ENCODE measurements at places on chromosomes 5 and 9.

DNA sequence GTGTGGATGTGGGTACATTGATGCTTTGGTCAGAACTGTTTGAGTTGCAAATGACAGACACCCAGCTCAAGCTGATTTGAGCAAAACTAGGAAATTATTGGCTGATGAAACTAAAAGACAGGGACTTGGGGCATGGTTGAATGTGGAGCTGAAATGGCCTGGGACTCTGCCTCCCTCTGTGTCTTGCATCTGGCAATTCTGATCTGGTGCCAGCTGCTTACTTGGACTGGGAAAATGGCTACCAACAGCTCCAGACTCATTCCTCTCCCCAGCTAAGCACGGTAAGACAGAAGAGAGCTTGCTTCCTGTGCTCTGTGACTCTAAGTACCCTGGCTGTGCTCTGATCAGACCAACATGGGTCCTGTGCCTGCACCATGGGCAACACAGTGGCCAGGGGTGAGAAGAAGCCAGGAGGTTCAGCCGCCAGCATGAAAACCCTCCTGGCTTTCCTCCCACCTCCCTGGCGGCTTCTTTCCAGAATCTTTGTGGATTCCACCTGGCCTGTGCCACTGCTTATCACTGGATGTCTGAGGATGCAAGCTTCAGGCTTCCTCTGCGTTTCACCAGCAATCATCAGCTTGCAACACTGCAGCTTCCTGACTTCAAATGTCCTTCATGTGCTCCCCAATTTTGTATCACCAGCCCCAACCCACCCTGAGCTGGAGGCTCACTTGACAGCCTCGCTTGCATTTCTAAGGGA, 44.1 kb downstream of the C5orf15 start:
- DNase-seq, result no peak

DNA sequence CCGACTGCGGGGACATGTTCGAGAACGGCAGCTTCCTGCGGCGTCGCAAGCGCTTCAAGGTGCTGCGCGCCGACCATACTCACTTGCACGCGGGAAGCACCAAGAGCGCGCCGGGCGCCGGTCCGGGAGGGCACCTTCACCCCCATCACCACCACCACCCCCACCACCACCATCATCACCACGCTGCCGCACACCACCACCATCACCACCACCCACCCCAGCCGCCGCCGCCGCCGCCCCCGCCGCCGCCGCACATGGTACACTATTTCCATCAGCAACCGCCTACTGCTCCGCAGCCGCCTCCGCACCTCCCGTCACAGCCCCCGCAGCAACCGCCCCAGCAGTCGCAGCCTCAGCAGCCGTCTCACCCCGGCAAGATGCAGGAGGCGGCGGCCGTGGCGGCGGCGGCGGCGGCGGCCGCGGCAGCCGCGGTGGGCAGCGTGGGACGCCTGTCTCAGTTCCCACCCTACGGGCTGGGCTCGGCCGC, 514 bp downstream of the FOXB2 start:
- DNase-seq, result no peak

- DNase-seq, result no peak
These were observed 5.2 kb downstream of the ANKDD1B start for GRCh38 chr5:75616371-75616881.

DNA sequence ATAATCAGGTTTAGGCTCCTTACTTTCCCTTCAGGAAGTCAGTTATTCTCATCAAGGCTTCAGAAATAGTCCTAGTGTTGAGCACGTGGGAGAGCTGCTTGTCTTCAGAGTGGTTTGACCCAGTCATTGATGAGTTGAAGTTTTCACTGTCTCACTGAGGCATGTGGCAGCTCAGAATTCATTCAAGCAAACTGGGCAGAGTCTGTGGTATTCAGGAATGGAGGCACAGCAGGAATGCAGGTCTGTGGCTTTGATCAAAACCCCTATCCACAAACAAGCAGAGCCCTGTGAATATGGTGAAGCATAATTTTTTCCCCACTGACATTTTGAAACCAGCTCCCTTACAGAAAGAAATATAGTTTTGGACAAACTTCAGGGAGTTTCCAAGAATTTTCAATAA, 207.3 kb downstream of the CD180 start:
- no peak for DNase-seq

DNA sequence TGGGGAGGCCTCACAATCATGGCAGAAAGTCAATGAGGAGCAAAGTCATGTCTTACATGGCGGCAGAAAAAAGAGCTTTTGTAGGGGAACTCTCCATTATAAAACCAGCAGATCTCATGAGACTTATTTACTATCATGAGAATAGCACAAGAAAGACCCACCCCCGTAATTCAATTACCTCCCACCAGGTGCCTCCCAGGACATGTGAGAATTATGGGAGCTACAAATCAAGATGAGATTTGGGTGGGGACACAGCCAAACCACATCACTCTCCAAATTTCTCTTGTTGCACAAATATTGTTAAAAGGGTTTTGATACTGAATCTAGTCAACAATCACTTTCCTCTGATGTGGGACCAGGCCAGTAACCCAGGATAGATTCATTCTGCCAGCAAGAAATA, 1176.1 kb downstream of the CDH9 start:
- no peak for DNase-seq

- no peak for DNase-seq
These were observed at the start of gene TLR4 for GRCh38 chr9:117704024-117704575. Gene TLR4, plus strand, starts transcription at chr9:117704403. Its CDS starts 70 bp downstream, at chr9:117704473.

DNA sequence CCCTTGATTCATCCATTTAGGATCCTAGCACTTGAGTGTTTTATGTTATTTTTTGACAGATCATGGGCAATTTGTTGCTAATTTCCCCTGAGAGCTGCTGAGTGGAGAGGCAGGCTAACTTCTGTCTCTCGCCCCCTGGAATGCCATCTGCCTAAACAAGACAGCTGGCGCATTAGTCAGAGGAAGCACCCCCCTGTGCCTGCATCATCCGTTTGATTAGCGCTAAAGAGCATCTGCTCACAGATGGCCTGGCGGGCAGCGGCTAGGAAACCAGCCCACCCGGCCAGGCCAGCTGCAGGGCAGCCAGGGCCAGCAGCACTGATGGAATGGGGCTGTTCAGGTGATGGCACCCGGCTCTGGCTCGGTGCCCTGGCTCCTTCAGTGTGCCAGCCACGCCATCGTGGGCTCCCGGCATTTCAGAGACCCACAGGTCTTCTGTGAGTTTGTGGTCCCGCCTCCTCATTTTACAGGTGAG, 22.9 kb upstream of the ASS1 start:
- DNase-seq, result no peak

- no peak for DNase-seq
These were observed 247.2 kb downstream of the CDH10 start for GRCh38 chr5:24397601-24398000.

DNA sequence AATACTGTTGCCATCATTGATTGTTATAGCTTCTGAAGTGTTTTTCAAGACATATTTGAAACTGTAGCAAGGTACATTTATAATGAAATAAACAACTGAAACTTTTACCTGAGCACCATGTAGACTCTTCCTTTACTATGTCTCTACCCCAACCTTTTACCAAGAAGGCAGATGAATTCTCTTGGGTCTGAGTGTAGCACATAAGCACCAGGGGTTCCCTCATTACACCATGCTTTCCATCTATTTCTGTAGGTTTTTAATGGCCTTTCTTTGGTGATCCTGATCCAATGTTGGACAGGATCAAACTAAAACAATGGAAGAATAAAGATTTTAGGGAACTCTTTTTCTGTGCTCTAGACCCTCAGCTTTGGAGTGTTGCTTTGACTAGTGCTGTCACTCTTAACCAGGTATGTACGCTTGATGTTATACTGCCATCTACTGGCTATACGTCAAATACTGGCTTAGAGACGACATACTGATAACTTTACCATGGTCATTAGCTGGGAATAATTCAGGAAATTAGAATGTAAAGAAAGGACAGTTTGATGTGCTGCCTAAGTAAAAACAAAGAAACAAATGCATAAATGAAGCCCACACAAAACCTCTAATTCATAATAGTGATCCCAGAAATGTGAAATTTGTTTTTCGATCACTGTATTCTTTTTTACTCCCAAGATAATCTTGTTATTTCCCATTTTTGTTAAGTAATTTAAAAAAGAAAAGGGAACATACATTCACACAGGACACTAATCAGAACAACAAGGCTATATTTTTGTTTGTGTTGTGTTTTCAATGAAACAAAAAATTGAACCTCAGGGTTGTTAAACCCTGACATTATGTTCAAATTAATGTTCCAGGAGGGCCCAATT, 30.7 kb downstream of the IFNW1 start:
- DNase-seq, result no peak

- DNase-seq, result no peak
These were observed 218.3 kb downstream of the ADAMTSL1 start for GRCh38 chr9:18692268-18692667.

DNA sequence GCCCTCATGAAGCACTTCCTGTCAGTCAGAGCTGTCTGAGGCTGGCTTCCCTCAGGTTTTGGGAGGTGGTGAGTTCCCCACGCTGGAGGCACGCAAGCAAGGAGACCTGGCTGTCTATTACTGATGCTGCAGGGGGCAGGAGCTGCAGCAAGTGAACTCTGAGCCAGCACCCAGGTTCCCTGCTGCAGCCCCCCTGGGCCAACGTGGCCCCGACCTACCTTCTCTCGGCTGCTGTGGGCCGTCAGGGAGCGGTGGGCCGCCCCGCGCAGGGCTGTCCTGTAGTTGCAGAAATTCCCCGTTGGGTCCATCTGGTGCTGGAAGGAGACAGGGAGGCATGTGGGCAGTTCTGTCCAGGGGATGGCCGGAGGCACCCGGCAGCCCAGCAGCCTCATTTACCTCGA, 46.8 kb upstream of the RNF130 start:
- DNase-seq, result peak; percentile 50

GRCh38 chr5:171957591-171958251, 48.7 kb downstream of the FBXW11 start:
- peak; percentile 66 for DNase-seq

DNA sequence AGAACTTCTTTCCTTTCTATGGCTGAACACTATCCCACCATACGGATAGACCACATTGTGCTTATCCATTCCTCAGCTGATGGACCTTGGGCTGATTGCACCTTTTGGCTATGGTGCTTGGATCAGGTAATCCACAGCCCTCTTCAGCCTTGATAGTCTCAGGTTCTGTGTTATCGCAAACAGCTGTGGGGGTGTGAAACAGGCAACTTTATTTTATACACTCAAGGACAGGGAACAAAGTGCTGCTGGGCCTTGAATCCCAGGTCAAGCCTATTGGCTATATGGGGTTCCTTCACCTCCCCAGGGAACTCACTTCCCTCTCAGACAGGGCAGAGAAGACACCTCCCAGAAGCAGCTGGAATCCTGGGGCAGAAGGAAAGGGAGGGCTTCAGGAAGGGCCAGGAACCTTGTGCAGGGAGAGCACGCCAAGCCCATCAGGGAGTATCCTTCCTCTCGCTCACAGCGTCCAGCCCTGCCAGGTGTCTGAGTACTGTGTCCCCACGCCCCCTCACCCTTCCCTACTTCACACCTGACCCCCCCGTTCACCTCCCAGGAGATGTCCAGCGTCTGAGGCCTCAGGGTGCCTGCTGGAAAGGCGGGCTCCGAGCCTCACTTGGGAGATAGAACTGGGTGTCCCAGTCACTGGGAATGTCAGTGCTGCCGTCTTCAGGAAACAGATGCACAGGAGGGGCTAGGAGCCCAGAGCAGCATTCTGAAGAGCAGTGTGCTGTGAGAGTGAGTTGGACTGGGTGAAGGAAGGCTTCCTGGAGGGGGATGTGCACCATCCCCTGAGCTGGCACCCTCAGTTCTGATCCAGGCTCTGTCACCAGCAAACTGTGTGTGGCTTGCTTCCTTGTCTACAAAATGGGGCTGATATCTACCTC, 32.8 kb downstream of the AFAP1L1 start:
- DNase-seq, result no peak

DNA sequence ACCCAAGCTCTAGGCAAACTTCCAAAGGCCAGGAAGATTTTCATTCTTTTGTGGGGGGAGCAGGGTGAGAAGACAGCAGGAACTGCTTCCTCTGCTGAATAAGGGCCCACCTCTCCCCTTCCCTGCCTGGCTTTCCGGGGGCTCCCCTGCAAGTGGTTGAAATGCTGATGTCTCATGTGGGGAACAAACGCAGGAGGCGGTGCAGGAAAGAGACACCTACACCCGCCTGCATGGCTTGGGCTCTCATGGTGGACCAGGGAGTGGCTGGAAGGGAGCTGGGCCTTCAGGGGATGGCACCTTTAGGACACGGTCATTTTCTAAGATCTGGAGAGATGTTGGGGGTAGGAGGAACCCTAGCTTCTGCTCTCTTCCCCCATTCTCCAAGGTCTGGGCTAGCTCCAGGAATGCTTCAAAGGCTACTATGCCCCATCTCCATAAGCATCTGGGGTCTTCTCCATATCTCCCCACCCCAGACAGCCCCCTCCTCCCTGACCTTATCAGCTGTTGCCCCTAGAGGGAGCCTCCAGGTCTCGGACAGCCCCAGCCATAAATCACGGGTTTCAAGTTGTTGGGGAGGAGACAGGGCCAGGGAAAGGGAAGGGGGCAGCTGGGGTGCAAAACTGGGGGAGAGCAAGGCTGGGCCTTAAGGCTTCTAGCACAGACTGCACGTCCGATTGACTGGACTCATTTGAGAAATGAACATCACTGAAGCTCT, 76.6 kb downstream of the PSD2 start:
- no peak for DNase-seq

DNA sequence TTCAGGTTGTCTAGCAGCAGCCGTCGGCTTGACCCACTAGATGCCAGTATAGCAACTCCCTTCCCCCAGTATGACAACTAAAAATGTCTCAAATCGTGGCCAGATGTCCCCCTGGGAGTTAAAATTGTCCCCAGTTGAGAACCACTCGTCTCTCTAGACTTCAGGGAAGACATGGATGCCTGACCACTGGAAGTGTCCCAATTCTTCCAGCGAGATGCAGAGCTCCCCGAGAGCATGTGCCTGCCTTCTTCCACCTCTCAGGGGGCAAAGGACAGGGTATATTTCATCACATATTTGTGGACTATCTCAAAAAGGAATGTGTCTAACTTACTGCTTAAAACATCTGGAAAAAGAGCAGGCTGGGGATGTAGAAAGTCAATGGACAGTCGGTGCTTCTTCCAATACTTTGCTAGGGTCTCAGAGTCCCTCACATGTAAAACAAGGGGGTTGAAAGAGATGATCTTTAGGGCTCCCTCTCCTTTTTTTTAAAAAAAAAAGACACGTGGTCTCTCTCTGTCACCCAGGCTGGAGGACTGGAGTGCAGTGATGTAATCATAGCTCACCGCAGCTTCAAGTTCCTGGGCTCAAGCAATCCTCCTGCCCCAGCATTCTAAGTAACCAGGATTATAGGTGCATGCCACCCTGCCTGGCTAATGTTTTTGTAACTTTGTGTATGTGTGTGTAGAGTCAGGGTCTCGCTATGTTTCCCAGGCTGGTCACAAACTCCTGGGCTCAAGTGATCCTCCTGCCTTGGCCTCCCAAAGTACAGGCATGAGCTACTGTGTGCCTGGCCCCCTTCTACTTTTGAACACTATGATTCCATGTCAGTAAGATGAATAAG, 190.6 kb downstream of the DAB2IP start:
- DNase-seq, result no peak

- DNase-seq, result no peak
These were observed 657.2 kb downstream of the TLE1 start for GRCh38 chr9:81032030-81032572.

- no peak for DNase-seq
These were observed 3.7 kb upstream of the GPX3 start for GRCh38 chr5:151016700-151017099.

- DNase-seq, result no peak
These were observed 25.2 kb upstream of the FOCAD start for GRCh38 chr9:20658677-20659473.

GRCh38 chr9:120932086-120932823, 5.7 kb upstream of the TRAF1 start:
- no peak for DNase-seq
